Mucosa of descending colon (tissue), 3 donors: ENCODE measurements at places on chromosomes 11 and 22. TPM values are rescaled to one million over a fixed set of nuclear protein-coding genes. Genes with fewer than 3 reads are reported as not detected.

DNA sequence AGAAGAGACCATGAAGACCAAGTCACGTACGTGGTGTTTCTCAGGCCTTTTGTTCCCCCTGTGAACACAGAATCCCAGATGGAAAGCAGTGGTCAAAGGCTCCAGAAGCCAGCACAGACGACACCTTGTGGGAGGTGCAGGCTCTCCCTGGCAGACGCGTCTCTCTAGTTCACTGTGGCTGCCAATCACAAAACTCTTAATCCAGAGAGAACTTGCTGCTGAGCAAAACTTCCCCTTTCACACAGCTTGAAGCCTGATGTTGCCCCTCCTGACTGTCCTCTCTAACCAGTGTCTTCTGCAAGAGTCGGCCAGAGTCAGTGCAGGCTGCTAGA is 67.1 kb downstream of the PIWIL3 start:
- no peak for DNase-seq

GRCh38 chr11:115893461-115894099 is 389.4 kb upstream of the CADM1 start:
- DNase-seq, result no peak

DNA sequence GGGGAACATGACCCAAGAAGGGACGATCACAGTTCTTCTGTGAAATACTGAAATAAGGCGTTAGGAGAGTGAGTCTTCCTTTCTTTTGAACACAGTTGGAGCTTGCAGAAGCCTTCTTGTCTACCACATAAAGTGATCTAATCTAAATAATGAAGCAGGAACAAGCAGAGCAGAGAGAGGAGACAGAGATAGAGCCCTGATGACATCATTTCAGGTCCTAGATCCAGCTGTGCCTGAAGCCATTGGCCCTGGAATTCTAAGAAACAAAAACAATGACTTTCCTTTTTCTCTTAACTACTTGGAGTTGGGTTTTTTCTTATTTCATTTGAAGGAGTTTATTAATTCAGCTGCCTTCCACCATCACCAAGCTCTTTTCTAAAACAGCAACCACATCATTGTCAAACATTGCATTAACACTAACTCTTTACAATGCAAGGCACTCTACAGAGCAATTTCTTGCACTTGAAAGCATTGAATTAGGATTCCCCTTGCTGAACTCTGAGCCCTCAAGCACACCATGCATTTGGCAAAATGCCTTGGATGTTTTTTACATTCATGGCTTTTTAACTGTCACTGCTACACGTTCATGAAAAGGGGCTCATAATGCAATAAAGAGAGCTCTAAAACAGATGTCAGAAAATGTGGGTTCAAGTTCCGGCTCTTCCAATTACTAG is 117.2 kb upstream of the TIMP3 start:
- no peak for DNase-seq

GRCh38 chr11:11740073-11740702 is 101.6 kb upstream of the USP47 start:
- DNase-seq, result no peak

SUSD2 gene
- total RNA-seq, result 3.3 TPM

DNA sequence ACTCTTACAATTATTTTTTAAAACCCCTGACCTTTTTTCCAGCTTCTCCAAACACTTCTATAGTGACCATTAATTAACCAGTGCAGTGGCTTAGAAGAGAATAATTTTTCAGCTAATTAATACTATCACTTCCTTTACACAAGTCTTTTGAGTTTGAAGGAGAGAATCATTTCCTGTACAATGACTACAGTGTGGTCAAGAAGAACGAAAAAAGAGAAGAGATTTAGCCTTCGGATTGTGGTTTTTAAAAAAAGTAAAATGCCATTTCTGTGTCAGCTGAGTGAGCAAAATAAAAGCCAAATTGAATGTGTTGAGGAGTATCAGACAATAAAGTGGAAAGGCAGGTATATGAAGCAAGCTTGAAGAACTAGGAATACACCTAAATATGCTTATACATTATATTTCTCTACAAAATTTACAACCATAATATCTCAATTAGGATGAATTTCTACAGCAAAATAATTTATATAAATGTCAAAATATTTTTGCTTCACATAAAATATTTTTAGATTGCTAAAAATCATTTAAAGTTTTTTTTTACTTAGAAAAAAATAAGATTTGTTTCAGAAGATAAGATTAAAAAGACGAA is 1155.2 kb upstream of the CNTN5 start:
- DNase-seq, result no peak

DNA sequence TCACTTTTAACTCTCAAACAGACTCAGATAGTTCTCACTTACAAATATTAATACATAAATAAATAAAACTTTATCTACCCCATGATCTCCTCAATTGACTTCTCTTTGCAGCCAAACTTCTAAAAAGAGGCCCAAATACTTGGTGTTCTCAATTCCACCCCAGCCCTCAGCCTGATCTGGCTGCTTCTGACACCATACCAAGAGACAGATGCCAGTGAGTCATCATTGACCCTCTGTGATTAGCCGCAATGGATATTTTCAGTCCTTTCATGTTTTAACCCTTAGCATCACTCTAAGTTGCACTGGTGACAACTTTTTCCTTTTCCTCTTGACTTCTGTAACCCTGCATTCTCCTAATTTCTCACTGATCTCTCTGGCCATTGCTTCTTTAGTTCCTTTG is 184.1 kb upstream of the ARHGAP20 start:
- DNase-seq, result no peak

DNA sequence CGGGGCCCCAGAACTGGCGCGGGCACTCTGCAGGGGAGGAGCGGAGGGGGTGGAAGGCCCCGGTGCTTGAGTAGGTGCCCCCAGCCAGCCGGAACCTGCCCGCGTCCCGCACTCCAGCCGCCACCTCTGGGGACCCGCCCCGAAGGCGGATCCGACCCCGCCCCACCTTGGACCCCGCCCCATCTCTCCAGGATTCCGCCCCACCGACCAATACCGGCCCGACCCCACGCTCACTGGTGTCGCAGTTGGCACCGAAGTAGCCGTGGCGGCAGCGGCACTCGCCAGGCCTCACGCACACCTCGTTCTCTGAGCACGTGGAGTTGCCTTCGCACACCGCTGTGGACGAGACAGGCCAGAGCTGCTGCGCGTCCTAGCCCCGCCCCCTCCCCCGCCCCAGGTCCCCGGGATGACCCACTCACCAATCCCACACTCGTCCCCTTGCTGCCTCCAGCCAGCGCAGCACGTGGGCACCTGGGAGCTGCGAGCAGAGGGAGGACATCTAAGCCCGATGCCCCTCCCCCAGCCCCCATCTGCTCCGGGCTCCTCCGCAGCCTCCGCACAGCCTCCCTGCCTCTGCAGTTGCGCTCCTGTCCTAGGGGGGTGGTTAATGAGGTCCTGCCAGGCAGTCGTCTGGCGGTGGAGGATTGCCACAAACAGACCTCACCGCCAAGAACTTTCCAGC is 6.0 kb downstream of the SCARF2 start:
- no peak for DNase-seq

CABP7 gene
- total RNA-seq, result 0.41 TPM
